Kidney epithelial cell (primary cell): ENCODE measurements at places on chromosomes 4 and X.

GRCh38 chr4:88216395-88216794, 58.0 kb upstream of the ABCG2 start:
- DNase-seq: no peak

- no peak for DNase-seq
Measured at GRCh38 chrX:131723646-131724045, 179.8 kb downstream of the OR13H1 start.

GRCh38 chrX:104342065-104342464, 87.3 kb upstream of the ESX1 start:
- no peak for DNase-seq

DNA sequence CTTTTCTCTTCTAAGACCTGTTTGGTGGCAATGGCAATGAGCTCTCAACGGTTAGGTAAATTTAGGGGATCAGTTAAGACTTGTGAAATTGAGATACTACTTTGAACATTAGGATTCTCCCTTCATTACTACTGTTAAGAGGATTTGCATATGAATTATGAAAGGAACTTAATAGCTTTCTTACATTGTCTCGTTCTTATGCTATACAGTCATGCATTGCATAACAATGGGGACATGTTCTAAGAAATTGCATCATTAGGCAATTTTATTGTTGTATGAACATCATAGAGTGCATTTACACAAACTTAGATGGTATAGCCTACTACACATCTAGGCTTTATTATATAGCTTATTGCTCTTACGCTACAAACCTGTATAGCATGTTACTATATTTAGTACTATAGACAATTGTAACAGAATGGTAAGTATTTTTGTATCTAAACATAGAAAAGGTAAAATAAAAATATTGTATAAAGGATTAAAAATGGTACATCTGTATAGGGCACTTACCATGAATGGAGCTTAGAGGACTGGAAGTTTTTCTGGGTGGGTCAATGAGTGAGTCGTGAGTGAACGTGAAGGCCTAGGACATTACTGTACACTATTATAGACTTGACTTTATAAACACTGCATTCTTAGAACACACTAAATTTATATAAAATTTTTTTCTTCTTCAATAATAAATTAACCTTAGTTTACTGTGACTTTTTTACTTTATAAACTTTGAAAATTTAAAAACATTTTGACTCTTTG, 62.5 kb downstream of the PAQR3 start:
- no peak for DNase-seq

DNA sequence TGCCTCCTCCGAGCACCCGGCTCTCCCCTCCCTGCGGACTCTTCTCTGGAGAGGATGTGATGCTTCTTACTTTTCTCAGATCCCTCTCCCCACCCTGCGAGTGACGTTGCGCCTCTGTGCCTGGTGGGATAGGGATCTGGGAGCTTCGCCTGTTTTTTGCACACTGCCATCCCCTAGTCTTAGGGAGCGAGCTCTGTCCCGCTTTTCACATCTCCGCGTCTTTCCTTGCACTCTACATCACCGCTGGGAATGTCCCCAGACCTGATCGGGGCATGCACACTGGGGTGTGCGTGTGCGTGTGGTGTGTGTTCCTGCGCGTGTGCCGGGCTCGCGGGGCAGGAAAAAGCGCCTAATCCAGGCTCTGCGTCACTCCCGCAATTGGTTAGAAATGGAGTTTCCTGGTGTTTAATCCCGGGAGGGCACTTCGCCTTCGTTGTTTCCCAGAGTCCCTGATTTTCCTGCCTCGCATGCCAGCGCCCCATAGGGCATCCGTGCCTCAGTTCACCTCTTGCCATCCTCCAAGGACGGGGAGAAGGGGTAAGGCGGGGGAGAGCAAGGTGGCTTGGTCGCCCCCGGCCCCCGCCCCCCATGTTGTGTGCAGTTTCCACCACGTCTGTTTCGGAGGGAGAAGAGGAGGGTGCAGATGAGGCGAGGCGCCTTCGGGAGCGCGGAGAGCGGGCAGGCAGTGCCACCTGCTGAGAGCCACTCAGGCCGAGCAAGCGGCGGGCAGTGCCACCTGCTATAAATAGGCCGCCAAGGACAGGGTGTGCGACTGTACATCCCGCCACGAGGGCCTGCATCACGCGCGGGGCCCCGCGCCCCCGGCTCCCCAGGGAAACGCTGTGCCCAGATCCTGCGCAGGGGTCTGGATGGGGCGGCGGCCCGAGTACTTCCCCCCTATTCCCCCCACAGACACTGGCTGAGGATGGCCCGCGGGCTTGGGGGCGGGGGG, 759 bp upstream of the TBC1D1 start:
- no peak for DNase-seq

DNA sequence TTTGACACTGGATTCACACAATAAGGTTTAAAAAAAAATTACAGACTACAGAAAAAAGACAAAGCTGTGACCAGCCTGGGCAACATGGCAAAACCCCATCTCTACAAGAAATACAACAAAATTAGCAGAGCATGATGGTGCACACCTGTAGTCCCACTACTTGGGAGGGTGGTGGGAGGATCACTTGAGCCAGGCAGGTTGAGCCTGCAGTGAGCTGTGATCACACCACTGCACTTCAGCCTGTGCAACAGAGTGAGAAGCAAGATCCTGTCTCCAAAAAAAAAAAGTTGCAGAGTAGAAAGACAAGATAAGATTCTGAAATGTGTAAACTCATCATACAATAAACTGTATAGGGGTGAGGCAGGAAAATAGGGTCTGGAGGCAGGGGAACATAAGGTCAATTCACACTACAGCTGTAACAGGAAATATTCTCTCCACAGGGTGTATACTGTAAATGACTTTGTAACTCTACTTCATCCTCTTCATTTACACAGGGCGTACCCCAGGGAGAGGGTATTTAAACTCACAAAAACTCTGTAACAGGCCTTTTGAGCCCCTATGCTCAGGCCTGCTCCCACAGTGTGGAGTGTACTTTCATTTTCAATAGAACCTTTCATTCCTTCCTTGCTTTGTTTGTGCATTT, 112.6 kb upstream of the MAPK10 start:
- DNase-seq: no peak

- DNase-seq: no peak
Measured at GRCh38 chr4:109648997-109649575, 54.2 kb downstream of the CASP6 start.
